AG20443 (cell line): ENCODE measurements at places on chromosomes 6 and 20.

- no peak for DNase-seq
These were observed 4.5 kb downstream of the COL11A2 start for GRCh38 chr6:33187809-33188208.

DNA sequence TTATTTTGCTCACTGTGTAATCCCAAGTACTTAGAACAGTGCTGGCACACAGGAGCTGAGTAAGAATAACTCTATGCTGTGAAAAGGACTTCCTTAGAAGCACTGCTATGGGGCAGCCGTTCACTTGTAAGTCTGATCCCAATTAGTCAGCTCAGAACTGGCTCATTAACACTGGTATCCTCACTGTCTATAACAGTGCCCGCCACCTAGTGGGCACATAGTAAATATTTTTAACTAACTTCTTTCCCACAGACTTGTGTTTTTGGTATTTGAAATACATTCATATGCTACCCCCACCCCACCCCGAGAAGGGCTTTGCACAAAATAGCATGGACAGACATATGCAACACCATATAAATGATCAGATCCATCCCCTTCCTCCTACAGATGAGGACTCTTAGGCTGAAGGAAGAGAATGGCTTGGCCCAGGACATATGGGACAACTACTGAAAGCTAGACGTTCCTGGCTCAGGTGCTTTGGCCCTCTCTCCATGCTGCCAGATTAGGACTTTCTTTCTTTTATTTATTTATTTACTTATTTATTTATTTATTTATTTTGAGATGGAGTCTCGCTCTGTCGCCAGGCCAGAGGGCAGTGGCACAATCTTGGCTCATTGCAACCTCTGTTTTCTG is 47.1 kb downstream of the DST start:
- peak; percentile 54 for DNase-seq

- no peak for DNase-seq
These were observed 101.7 kb upstream of the HDGFL1 start for GRCh38 chr6:22467645-22468044.

GRCh38 chr6:56911847-56912246 is 43.1 kb upstream of the BEND6 start:
- DNase-seq, result peak; percentile 66

GRCh38 chr6:154930451-154930851 is 64.7 kb upstream of the TIAM2 start:
- no peak for DNase-seq

GRCh38 chr6:139381216-139381865 is 6.9 kb upstream of the CITED2 start:
- peak; percentile 16 for DNase-seq

- no peak for DNase-seq
These were observed 44.6 kb downstream of the TOX2 start for GRCh38 chr20:43959079-43959919.

- DNase-seq, result no peak
These were observed 177.1 kb upstream of the MAP3K7 start for GRCh38 chr6:90764001-90764400.

DNA sequence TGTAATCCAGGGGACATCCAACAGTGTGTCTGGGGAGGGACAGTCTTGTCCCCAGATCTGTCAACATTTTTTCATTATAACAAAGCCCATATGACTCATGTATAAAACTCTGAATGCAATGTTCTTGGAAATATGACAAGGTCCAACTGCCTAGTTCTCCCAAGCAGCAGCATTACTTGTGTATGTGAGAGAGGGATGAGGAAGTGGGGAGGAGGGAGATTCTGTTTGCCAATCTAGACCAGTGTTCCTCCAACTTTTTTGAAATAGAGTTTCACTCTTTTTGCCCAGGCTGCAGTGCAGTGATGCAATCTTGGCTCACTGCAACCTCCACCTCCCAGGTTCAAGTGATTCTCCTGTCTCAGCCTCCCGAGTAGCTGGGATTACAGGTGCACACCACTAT is 394.8 kb downstream of the DHX35 start:
- no peak for DNase-seq

DNA sequence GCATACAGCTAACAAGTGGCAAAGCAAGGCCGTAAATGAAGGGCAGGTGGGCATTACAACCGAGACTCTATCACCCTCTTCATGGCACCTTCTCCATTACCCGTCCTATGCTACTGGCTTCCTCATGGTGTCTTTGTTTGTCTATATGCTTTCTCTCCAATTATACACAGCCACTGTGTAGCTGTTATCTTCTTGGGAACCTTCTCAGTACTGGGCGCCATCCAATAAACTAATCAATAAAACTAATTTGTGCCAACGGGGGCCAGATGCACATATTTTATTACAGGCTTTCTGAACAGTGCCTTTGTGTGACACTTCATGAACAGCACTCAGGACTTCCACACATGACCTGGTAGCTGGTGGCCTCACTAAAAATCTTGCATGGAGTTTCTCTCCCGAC is 149.8 kb upstream of the PCSK2 start:
- no peak for DNase-seq

- peak; percentile 18 for DNase-seq
These were observed 77.9 kb upstream of the CDH4 start for GRCh38 chr20:61173961-61174725.
